ENCODE measurements at places on chromosomes 11 and 22. TPM values are rescaled to one million over a fixed set of nuclear protein-coding genes. Genes with fewer than 3 reads are reported as not detected.

The LIF gene
- total RNA-seq, result 34.8 TPM

The NXPE2 gene
- not detected for total RNA-seq

The UPK3A gene
- not detected for total RNA-seq

The OR51B4 gene
- total RNA-seq, result not detected

The DRICH1 gene
- total RNA-seq, result 0.39 TPM

The VSIG10L2 gene
- not detected for total RNA-seq

The PDE3B gene
- total RNA-seq, result 71.5 TPM

- no peak for DNase-seq
Measured at GRCh38 chr11:45983471-45983845, 61.0 kb downstream of the LARGE2 start.

GRCh38 chr11:91248199-91248807, 976.3 kb upstream of the FAT3 start:
- DNase-seq, result no peak

- DNase-seq, result no peak
Measured at GRCh38 chr22:45547016-45547345, 44.3 kb downstream of the FBLN1 start.

DNA sequence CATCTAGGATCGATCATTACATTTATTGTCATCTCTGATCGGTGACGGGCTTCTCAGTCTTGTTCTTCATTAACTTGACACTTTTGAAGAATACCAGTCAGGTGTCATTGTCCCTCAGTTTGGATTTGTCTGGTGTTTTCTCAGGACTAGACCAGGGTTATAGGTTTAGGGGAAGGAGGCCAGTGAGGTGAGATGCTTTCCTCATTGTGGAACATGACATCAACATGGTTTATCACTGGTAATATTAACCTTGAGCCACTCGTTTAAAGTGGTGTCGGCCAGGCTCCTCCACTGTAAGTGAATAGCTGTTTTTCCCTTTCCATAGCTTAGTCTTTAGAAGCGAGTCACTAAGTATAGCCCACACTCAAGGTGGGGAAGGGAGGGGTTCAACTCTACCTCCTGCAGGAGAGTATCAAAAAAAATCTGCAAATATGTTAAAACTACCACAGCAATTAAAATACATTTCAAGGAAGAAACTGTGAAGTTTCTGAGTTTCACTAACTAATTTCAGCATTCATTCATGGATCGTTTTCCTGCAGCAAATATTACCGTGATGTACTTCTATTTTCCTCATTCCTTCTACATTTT, 42.0 kb downstream of the KCNQ1OT1 start:
- no peak for DNase-seq

DNA sequence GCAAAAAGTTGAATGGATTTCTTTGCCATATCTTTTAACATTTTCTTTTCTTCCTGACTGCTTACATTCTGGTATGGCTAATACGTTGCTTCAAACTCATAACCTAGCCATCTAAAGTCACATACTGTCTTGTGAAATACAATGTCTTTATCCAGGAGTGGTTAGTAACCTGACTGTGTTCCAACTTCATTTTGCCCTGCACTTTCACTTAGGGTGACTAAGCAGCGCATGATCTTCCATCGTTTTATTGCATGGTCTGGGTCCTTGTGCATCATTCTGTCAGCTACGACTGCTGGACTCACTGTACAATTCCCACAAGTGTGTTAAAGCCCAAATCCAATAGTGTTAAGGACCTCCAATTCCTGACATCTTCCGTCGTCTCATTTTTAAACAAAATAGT, 403.2 kb downstream of the NTM start:
- no peak for DNase-seq

DNA sequence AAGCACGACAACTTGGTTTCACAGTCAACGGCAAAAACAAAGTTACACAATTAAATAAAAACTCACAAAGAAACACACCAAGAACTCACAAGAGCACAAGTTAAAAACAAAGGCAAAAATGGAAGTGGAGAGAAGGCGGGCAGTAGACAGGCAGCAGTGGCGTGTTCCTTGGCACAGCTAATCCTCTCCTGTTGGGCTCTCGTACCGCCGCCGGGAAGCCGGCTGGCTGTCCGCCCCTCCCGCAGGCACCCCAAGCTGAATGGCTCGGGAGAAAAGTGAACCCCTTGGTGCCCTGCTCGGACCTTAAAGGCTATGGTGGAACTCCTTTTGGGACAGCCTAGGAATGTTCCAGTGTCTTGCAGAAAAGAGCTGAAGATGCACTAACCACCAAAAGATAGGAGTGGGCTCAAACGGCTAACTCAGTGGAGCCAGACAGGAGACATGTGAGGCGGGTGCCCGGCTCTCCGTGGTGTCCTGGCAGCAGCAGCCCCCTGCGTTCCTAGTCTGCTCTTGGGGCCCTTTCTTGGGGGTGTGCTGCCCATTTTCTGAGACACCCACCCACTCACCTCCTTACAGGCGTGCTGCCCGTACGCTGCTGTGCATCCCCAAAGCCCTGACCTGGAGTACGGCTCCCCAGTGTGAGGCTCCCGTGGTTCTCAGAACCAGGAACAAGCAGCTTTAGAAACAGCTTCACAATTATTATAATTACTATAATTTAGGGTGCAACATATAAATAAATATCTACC, 86.1 kb upstream of the BID start:
- DNase-seq, result no peak

DNA sequence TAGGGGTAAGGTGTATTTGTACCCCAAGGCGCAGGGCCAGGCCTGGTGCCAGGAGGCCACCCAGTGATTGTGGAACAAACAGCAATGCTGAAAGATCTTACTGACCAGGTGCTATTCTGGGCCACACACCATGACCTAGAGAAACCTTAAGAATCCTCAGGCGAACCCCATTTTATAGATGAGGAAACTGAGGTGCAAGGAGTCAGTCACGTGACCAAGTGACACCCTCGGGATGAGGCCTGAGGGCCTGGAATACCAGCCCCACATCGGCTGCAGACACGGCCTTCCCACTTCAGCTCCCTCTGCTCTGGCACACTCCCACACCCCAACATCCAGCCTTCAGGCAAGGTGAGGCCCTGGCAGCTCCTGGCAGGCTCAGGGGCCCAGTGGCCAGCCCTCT, 13.1 kb downstream of the CABP7 start:
- DNase-seq, result no peak

GRCh38 chr11:110184456-110184855, 91.3 kb downstream of the ZC3H12C start:
- DNase-seq, result no peak

- DNase-seq, result peak; percentile 71
Measured at GRCh38 chr11:120695426-120695825, 183.9 kb downstream of the GRIK4 start.

- DNase-seq, result no peak
Measured at GRCh38 chr11:14248580-14248981, 110.4 kb downstream of the RRAS2 start.

- DNase-seq, result peak; percentile 82
Measured at GRCh38 chr22:19577422-19577966, 53.3 kb upstream of the CLDN5 start.

DNA sequence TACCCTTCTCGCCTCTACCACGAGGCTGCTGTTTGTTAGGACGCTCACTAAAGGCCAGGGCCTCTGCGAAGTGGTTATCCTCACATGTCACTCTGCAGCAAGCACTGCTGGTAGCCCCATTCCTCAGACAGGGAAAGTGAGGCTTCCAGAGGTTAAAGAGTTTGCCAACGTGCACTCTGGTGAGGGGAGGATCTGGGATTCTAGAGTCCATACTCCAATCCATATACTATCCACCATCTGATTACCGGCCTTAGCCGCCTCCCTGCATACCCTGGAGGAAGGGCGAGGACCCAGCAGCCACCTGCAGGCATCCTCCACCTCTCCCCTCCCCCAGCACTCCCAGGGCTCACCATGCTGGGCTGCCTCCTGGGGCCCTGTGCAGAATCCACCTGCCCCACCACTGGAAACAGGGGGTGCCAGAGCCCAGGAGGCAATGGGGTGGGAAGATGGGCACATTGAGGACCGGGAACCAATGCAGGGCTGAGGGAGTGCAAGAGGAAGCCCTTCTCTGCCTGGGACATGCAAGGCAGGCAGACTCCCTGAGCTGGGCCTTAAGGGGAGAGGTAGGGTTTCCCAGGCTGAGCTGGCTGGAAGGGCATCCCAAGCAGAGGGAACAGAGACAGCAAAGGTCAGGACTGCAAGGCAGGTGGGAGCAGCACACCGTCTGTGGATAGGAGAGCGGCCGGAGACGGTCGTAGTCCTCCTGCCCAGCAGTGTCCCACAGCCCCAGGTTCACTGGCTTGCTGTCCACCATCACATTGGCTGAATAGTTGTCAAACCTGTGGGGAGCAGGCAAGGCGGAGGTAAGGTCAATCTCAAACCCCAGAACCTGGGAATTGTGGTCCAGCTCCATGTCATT, 11.7 kb downstream of the RAC2 start:
- no peak for DNase-seq

DNA sequence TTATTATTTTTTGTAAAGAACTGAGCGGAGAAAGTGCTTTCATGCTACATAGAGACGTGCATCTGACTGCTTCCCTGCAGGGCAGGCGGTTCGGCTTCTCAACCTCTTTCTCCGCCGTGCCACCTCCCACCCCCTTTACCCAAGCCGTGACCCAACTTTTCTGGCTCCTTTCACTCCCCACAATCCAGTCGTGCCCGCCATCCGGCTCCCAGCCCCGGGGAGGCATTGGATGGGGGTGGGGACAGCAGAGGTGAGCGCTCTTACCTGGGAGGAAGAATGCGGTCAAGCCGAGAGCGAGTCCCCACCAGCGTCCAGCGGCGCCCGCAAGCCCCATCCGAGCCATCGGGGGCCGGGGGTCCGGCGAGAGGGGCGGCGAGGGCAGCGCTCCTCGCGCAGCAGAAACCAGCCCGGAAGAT, 781 bp downstream of the NECTIN1 start:
- DNase-seq, result no peak

DNA sequence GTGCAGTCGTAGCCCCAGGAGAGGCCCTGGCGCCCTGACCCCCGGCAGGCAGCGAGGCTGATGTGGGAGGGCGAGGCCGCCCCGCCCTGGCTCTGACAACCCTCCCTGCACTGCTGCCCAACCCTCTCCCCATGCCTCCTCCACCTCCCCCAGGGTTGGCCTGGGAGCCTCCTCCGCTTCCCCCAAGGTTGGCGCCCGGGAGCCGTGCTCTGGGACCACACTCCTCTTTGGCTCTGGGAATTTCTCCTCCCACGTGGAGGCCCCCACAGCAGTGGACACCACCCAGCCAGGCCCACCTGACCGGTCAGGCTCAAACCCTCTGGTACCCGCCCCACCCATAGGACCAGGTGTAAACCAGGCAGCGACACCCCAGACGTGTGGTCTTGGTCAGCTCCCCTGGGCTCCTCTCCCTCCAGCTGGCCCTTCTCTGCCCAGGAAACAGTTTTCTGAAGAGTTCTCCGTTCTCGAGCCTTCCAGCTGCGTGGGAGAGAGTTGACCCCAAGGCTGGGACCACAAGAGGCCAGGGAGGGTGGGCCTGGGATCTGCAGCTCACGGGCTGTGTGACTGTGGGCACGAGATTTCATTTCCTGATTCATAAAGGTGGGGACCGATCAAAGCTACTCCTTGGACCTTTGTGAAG, 39.5 kb upstream of the BRSK2 start:
- peak; percentile 81 for DNase-seq

- no peak for DNase-seq
Measured at GRCh38 chr11:31646216-31646615, 136.6 kb downstream of the ELP4 start.

GRCh38 chr11:118907051-118908042, 18.4 kb downstream of the BCL9L start:
- no peak for DNase-seq

DNA sequence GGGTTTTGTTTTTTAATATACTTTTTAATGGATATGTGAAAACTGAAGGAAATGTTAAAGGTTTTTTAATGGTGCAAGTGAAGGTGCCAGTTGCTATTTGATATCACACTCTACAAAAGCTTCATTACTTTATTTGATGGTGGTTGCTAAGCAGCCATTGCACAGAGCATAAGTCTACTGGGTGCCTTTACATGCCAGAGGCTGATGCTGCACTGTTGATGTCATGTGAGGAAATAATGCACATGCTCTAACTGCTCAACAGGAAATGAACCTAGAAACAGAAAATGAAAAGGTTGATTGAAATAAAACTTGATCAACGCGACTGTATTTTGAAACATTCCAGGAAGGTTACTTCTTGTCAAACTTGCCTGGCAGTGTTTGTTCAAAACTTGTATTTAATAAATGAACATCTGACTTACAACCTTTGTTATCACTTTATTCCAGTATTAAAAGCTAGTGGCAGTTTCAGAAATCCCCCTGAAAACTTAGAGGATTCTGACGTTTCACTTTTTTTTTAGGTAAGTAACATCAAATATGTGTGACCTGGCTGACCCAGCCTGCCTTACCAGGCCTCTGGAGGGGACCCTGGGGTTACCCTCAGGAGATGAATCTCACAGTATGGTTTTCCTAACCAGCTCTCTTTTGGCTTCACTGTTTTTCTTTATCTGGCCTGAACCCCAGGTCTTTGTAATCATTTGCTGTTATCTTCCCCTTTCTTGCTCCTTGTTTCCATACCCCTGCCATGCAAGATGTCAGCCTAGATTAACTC, 2.4 kb upstream of the ATP5MG start:
- no peak for DNase-seq

GRCh38 chr11:88402784-88403183, 65.2 kb upstream of the CTSC start:
- DNase-seq, result no peak

DNA sequence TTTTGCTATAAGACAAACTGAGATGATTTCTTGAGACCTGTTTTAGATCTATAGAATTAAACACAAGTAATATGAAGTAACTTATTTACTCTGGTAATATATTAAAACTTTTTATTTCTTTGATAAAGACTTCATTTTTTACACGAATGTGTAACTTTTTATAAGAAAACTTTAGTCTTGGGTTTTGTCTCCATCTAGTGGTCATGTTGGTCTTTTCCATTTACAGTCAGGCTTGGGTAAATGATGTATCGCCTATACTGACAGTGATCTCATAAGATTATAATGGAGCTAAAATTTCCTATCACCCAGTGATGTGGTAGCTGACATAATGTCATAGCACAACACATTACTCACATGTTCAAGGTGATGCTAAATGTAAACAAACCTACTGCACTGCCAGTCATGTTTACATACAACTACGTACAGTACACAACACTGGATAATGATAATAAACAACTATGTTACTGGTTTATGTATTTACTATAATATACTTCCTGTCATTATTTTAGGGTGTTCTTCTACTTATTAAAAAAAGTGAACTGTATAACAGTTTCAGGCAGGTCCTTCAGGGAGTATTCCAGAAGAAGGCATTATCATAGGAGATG, 7.5 kb upstream of the C11orf97 start:
- DNase-seq, result no peak

DNA sequence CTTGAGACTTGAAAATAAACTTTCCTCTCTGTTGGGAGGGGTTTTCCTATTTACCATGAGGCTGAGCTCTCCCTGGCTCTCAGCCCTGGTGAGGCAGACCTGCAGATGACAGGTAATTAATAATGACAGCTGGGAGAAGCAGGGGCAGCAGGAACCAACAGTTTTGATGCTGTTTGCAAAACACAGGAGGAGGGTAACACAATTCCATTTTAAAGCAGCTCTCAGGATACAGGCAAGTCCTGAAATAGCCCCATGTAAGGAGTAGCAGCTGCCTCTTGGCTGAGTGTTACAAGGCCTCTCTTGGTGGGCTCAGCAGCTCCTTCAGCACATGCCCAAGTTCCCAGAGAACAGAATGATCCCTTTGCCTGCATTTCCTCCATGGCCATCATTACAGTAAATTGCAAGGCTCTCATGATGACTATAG, 13.3 kb downstream of the PARVA start:
- DNase-seq, result no peak
